Mesothelial cell of epicardium (in vitro differentiated cells): ENCODE measurements at places on chromosomes 11 and 22.
A peak's percentile ranks its signal among the peaks of the same experiment; 100 is the strongest.

DNA sequence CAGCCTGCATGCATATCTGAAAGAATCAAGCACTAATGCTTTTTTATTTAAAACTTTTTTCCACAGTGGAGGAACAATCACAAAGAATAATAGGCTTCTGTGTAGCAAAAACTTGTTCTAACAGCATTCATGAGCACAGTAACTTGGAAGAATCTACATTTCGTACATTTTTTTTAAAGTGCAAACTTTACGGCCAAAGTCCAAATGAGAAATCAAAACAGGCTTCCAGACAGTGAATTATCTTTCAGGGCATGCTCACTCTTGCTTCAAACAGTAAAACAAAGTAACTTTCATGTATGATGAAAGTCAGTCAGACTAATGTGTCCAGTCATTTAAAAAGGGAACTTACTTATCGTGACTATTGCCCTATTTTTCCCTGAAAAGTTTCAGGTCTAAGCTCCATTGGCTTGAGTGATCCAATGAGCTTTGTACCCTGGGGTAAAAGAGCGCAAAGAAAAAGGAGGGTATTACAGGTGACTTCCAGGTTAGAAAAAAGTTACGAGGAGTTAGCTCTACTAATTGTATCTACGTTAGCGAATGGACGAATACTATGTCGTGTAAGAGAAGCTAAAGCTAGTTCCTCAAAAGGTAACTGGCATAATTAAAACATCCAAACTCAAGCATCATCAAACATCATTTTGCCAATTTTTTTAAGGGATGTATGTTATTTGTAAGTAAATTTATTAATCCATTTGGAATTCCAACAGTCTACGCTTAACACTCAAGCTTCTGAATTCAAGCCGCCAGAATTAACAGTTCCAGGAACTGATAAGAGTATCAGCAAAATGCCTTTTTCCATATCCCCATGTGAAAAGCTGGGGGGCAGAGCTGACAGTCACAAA lies 1.7 kb downstream of the PICALM start:
- no peaks in the 10 kb centered on the region for H3K27me3 ChIP-seq
- H3K4me3 ChIP-seq, result peak overlapping the region; percentile 100
- peak overlapping the region; percentile 99 for H3K27ac ChIP-seq
- peaks cover 47% of the 10 kb centered on the region for H3K4me1 ChIP-seq

DNA sequence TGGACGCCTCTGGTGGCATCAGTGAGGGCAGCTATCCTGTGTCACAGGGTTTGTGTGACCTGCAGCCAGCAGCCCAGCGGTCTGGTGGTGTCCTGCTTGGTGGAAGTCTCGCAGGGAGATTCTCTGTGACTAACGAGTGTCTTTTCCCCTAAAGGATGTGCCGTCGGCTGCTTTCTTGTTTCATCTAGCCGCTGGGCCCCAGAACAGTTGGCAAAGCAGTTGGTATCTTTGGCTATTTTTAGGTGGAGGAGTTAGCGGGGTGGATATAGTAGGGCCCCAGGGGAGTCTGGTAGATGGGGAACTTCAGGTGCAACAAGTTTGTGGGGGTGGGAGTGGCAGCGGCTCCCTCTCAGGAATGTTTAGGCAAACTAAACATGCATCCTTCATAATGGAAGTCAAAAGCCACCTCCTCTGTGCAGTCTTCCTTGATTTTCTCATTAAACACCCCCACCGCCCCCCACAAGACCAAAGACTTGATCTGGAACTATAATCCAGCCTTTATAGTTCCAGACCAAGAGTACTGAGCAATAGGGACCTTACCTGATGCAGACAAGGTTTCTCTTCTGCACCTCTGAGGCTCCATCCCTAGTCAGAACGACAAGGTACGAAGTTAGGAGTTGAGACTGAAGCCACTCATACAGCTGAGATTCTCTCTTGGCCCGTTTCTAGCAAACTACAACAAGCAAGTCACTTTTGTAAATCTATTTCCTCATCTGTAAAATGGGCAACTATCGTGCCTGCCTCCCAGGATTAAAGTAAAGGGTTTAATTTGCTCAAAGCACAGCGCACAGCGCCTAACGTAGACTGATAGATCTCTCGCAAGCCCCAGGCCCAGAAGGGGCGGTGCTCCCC lies 1.1 kb upstream of the PELI3 start:
- no peaks in the 10 kb centered on the region for H3K36me3 ChIP-seq
- peak overlapping the region; percentile 82 for H3K27ac ChIP-seq
- H3K4me1 ChIP-seq, result peaks cover 6% of the 10 kb centered on the region
- DNase-seq, result no peak
- peak overlapping the region; percentile 87 for H3K4me3 ChIP-seq
- H3K27me3 ChIP-seq, result no peaks in the 10 kb centered on the region

DNA sequence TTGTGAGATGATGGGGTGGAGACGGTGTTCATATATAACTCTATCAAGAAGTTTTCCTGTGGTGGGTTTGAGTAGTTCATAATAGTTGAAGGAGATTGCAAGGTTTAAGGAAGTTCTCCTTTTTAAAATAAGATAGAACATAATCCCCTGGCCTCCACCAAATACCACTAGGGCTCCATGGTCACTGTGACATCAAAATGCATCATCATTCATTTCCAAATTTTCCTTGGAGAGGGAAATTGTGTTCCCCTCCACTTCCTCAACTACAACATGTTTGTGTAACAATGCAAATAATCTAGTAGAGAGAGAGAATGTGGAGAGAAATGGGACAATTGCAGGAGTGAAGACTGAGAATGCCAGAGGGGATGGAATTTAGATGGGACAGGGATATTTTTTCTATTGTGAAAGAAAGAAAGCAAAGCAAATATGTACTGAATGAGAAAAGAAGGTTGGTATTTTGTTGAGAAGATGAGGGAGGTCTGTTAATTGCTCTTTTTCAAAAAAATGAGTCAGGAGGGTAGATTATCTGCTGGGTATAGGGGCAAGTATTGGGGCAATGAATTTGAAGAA lies 33.4 kb upstream of the ZBED5 start:
- H3K27me3 ChIP-seq, result no peaks in the 10 kb centered on the region
- DNase-seq, result no peak
- no peak overlapping the region for H3K27ac ChIP-seq
- H3K36me3 ChIP-seq, result peaks cover 28% of the 10 kb centered on the region
- peaks cover 37% of the 10 kb centered on the region for H3K4me1 ChIP-seq
- H3K4me3 ChIP-seq, result no peak overlapping the region

DNA sequence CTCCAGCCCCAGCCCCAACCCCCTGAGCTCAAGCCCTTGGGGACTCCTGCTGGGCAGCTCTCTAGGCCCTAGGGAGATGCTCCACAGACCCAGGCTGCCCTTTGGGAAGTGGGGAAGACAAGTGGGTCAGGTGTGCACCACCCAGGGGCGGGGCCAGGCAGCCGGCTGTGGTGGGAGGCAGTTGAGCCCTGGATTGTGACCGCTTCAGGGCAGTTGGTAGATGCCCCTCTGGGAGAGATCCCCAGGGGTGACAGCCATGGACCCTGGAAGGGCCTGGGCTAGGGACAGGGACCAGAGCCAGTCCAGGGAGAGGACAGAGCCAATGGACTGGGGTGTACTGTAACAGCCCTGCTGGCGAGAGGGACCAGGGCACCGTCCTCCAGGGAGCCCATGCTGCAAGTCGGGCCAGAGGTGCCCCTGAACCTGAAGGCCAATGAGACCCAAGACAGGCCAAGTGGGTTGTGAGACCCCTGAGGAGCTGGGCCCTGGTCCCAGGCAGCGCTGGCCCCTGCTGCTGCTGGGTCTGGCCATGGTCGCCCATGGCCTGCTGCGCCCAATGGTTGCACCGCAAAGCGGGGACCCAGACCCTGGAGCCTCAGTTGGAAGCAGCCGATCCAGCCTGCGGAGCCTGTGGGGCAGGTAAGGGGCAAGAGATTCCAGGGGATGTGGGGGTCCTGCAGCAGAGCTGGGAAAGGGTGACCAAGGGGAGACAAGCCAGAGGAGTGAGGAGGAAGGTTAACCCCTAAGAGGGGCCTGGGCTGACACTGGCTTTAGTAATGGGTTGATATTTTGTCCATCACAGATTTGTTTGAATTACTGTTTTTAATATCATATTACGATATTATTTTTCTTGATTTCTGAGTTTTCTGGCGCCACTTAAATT lies at the start of gene IGLL5:
Gene IGLL5 (plus strand): TSS at position 196 of the 883 bp plus-strand sequence. CDS start 238 bp downstream, at position 434.
- H3K36me3 ChIP-seq, result no peaks in the 10 kb centered on the region
- peaks cover 77% of the 10 kb centered on the region for H3K27me3 ChIP-seq
- no peaks in the 10 kb centered on the region for H3K4me1 ChIP-seq
- H3K4me3 ChIP-seq, result no peak within 1 kb of the TSS
- H3K27ac ChIP-seq, result no peak within 1 kb of the TSS

DNA sequence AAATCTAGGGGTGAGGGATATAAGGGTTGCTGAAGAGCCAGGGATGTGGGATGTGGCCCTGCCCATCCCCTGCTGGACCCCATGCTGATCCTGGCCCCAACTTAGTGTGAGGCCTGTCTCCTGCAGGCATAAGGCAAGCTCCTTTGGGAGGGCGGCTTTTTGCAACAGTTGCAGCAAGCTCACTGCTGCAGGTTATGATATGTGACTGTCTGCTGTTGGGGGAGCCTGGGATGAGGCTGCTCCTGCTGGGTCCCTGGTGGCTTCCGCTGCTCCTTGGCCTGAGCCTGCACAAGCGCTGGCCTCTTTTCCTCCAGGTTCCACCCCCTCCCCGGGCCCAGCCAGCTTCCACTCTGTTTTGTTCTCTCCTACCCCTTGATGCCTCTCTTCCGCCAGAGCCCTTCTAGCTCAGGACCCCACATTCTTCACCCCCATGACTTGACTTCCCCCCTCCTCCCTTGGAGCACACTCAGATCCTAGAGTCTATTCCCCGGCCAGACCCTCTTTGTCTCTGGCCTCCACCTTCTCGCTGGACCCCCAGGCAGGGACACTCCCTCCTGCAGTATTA lies 35.0 kb upstream of the SYT13 start:
- no peak overlapping the region for H3K27ac ChIP-seq
- no peaks in the 10 kb centered on the region for H3K4me1 ChIP-seq

GRCh38 chr11:111452817-111453552 lies 59.2 kb downstream of the BTG4 start:
- no peak for DNase-seq
- H3K27me3 ChIP-seq, result peaks cover 52% of the 10 kb centered on the region
- no peak overlapping the region for H3K27ac ChIP-seq
- no peaks in the 10 kb centered on the region for H3K36me3 ChIP-seq

DNA sequence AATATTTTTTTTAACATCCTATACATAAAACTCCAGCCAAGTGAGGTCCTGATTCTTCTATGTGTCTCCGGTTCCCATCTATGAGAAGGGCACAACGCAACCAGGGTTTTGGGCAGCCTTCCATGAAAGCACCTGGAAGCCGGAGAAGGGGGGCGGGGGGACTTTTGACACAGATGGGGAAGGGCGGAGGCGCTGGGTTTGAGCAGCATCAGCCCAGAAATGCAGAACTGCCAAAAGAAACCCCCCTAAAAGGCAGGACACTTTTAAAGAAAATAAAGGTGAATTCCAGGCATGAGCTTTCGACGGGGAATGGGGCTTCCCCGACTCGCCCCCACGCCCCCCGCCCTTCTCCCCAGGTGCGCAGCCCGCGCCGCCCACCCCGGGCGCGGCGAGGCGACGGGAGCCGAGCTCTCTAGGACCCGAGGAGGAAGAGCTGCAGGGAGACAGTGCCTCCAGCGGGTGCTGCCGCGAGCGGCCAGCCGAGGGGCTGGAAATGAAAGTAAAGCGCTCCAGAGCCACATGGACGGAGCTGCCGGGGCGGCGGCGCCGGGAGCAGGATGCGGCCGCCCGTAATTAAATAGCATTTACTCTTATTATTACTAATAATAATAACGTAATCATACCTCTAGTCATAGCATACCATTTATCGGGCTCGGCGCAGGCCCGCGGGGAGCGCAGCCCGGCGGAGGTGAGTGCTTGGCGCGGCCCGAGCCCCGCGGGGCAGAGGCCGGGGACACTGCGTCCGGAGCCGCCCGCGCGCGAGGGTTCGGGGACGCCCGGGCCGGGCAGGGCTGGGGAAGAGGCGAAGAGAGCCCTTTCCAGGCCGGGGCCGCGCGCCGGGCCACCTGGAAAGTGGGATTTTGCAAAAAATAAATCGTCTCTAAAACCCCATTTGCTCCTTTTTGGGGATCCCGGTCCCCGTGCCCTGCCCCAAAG lies at the start of gene ZC3H7B:
Gene ZC3H7B (plus strand): TSS at position 441 of the 936 bp plus-strand sequence. CDS start 19,136 bp downstream, outside the sequence.
- peak within 1 kb of the TSS; percentile 79 for H3K27ac ChIP-seq
- H3K4me1 ChIP-seq, result peaks cover 27% of the 10 kb centered on the region
- no peaks in the 10 kb centered on the region for H3K27me3 ChIP-seq
- H3K4me3 ChIP-seq, result peak within 1 kb of the TSS; percentile 85
- peaks cover 5% of the 10 kb centered on the region for H3K36me3 ChIP-seq

- no peak overlapping the region for H3K27ac ChIP-seq
- H3K4me1 ChIP-seq, result no peaks in the 10 kb centered on the region
- H3K36me3 ChIP-seq, result no peaks in the 10 kb centered on the region
- peak; percentile 51 for DNase-seq
- no peak overlapping the region for H3K4me3 ChIP-seq
These were observed 14.3 kb upstream of the FGF19 start for GRCh38 chr11:69718147-69718546.

DNA sequence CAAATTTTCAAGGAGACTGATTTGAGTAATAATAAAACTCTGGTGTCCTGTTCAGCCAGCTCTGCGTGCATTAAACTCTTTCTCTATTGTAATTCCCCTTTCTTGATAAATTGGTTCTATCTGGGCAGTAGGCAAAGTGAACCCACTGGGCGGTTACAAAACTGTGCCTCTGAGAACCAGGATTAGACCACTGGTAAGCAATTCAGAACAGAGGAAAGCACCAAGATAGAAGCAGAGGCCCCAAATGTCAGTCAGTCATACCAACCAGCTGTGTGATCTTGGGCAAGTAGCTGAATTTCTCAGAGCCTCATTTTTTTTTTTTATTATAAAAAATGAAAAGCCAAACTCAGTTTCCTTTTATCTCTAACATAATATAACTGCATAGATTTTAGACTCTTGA lies 54.9 kb downstream of the TRIM44 start:
- no peaks in the 10 kb centered on the region for H3K4me1 ChIP-seq
- H3K27ac ChIP-seq, result no peak overlapping the region
- no peaks in the 10 kb centered on the region for H3K27me3 ChIP-seq
- H3K36me3 ChIP-seq, result no peaks in the 10 kb centered on the region
- H3K4me3 ChIP-seq, result no peak overlapping the region

- no peaks in the 10 kb centered on the region for H3K4me1 ChIP-seq
- no peak overlapping the region for H3K4me3 ChIP-seq
- no peak overlapping the region for H3K27ac ChIP-seq
- DNase-seq, result no peak
These were observed 8.1 kb downstream of the APIP start for GRCh38 chr11:34907934-34908593.

DNA sequence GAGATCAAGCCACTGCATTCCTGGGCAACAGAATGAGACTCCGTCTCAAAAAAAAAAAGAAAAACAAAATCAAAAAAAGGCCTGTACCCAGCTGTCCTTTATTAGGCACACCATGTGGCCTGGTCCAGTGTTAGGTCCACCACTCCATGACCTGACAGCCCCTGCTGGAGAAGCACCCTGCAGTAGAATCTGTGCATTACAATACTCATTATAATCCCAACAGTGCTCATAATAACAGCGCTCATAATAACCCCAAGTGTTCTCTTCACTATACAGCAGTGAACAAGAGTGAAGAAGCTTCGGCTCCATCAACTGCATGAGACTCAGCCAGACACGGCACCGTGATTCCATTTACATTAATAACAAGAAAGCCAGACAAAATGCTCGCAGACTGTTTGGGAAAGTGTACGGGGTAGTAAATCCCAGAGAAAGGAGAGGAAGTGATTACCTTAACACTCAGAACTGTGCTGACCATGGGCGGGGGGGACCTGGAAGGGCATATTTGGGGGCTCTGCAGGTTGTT lies 8.9 kb upstream of the EHD1 start:
- peak overlapping the region; percentile 40 for H3K27ac ChIP-seq
- H3K4me1 ChIP-seq, result peaks cover 21% of the 10 kb centered on the region
- no peaks in the 10 kb centered on the region for H3K36me3 ChIP-seq
- H3K4me3 ChIP-seq, result peak overlapping the region; percentile 17
- no peak for DNase-seq

- H3K27me3 ChIP-seq, result peaks cover 73% of the 10 kb centered on the region
- H3K4me3 ChIP-seq, result no peak overlapping the region
- H3K27ac ChIP-seq, result no peak overlapping the region
These were observed 38.3 kb upstream of the SYT13 start for GRCh38 chr11:45324459-45324858.
